ENCODE measurements at places on chromosomes 2 and 18. TPM values are rescaled to one million over a fixed set of nuclear protein-coding genes. Genes with fewer than 3 reads are reported as not detected.

DNA sequence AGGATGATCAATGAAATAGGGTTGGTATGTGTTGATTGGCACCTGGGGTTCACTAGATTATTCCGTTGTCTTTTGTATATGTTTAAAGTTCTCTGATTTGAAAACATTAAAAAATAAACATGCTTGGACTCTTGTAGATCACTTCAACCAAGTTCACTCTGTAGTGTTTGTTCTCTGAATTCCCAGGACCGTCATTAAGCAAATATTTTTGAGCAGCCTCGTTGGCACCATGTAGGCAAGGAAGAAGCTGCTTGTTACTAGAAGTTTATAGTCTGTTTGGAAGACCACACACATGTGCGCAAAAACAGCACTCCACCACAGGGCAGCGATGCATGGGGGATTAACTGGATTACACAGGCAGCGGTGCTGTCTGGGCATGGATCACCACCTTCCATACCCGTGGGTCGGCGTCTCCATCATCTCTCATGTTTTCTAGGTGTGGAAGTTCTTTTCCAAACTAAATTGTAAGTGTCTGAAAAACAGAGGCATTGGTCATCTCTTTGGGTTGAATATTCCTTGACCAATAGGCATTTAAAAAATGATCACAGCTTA is 212.2 kb downstream of the FHOD3 start:
- H3K36me3 ChIP-seq: no peaks in the 10 kb centered on the region
- DNase-seq: no peak
- H3K27me3 ChIP-seq: peaks cover 9% of the 10 kb centered on the region
- H3K4me1 ChIP-seq: no peaks in the 10 kb centered on the region
- H3K4me3 ChIP-seq: no peak overlapping the region

DNA sequence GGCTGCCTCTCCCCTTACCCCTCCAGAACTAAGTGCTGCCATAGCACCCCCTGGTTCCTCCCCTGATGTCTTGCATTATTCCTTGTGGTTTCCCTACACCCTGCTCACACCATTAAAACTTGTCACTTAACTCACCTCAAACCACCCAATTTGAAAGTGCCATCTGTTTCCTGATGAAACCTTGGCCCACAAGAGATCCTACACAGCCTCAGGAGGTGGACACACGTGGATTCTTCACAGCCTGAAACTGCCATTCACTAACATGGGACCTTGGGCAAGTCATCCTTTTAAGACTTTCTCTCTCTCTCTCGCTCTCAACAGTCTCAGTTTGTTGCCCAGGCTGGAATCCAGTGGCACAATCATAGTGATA is 27.5 kb upstream of the FAM124B start:
- no peak overlapping the region for H3K27ac ChIP-seq
- H3K36me3 ChIP-seq: peaks cover 2% of the 10 kb centered on the region
- no peak for DNase-seq
- no peak overlapping the region for H3K4me3 ChIP-seq

OR6B2 gene
- not detected for total RNA-seq

GRCh38 chr2:604385-604784 is 72.8 kb downstream of the TMEM18 start:
- no peaks in the 10 kb centered on the region for H3K4me1 ChIP-seq
- DNase-seq: no peak
- H3K27ac ChIP-seq: no peak overlapping the region
- no peak overlapping the region for H3K4me3 ChIP-seq

GRCh38 chr2:118991554-118991953 is 49.6 kb downstream of the MARCO start:
- peaks cover 4% of the 10 kb centered on the region for H3K27me3 ChIP-seq
- H3K27ac ChIP-seq: no peak overlapping the region
- DNase-seq: no peak
- peaks cover 9% of the 10 kb centered on the region for H3K4me1 ChIP-seq
- H3K4me3 ChIP-seq: no peak overlapping the region

DNA sequence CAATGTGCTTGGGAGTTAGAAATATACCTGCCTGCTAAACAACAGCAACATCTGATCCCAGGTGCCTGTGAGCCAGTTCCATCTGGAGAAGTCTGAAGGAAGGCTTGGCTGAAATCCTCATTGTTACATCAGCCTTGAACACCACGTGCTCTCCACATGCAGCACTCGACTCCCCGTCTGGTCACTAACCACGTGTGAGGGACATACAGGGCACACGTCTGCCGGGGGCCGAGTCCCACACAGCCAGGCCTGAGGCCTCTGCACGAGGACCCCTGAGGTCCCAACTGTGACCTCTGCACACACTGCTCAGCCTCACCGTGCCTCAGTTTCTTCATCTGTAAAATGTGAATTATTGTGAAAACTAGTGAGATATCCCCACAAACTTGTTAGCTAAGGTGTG is 236.5 kb upstream of the SALL3 start:
- peaks cover 8% of the 10 kb centered on the region for H3K27me3 ChIP-seq
- no peaks in the 10 kb centered on the region for H3K36me3 ChIP-seq
- H3K4me1 ChIP-seq: no peaks in the 10 kb centered on the region
- DNase-seq: no peak

CDH20 gene
- total RNA-seq: 0.17 TPM

- peaks cover 50% of the 10 kb centered on the region for H3K4me1 ChIP-seq
- peaks cover 40% of the 10 kb centered on the region for H3K36me3 ChIP-seq
- no peaks in the 10 kb centered on the region for H3K27me3 ChIP-seq
- peak overlapping the region; percentile 95 for H3K27ac ChIP-seq
- H3K4me3 ChIP-seq: peak overlapping the region; percentile 99
Observed at GRCh38 chr2:236538242-236538641, 31.4 kb upstream of the ACKR3 start.

KCNE4 gene
- not detected for total RNA-seq

GPR155 gene
- total RNA-seq: 24.3 TPM

LAMA1 gene
- not detected for total RNA-seq

GRCh38 chr18:3286159-3286558 is 24.2 kb downstream of the MYL12B start:
- no peaks in the 10 kb centered on the region for H3K36me3 ChIP-seq
- DNase-seq: no peak
- no peak overlapping the region for H3K4me3 ChIP-seq
- no peaks in the 10 kb centered on the region for H3K4me1 ChIP-seq

GRCh38 chr2:150653351-150653750 is 165.9 kb upstream of the RND3 start:
- no peak for DNase-seq
- no peak overlapping the region for H3K4me3 ChIP-seq
- no peaks in the 10 kb centered on the region for H3K36me3 ChIP-seq
- no peak overlapping the region for H3K27ac ChIP-seq
- H3K27me3 ChIP-seq: no peaks in the 10 kb centered on the region

GRCh38 chr2:28439763-28440162 is 47.1 kb downstream of the FOSL2 start:
- H3K4me3 ChIP-seq: no peak overlapping the region
- peaks cover 2% of the 10 kb centered on the region for H3K36me3 ChIP-seq
- peaks cover 23% of the 10 kb centered on the region for H3K4me1 ChIP-seq
- DNase-seq: no peak
- no peaks in the 10 kb centered on the region for H3K27me3 ChIP-seq

DNA sequence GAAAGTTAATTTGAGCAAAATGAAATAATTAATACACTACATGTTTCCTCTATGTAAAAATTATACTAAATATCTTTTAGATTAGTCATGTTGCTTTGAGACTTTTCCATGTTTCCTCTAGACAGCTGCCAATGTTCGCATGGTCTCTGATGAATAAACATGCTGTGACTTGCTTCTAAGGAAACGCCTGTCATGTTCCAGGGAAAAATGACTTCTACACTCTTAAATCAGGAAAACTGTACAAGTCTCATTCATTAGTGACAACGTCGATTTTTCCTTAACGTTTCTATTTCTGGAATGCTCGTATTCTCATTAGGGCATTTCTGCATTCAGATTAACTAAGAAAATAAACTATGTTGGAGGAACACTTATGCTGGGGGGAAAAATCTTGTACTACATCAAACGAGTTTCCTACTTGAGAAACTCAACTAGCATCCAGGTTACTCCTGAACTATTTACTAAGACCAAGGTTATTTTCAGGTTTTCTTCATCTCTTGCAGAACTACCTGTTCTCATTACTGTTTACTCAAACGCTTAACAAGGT is 1.6 kb downstream of the COBLL1 start:
- H3K4me3 ChIP-seq: peak overlapping the region; percentile 64
- no peaks in the 10 kb centered on the region for H3K36me3 ChIP-seq
- H3K4me1 ChIP-seq: peaks cover 6% of the 10 kb centered on the region
- no peak overlapping the region for H3K27ac ChIP-seq

MFSD2B gene
- total RNA-seq: not detected

DNA sequence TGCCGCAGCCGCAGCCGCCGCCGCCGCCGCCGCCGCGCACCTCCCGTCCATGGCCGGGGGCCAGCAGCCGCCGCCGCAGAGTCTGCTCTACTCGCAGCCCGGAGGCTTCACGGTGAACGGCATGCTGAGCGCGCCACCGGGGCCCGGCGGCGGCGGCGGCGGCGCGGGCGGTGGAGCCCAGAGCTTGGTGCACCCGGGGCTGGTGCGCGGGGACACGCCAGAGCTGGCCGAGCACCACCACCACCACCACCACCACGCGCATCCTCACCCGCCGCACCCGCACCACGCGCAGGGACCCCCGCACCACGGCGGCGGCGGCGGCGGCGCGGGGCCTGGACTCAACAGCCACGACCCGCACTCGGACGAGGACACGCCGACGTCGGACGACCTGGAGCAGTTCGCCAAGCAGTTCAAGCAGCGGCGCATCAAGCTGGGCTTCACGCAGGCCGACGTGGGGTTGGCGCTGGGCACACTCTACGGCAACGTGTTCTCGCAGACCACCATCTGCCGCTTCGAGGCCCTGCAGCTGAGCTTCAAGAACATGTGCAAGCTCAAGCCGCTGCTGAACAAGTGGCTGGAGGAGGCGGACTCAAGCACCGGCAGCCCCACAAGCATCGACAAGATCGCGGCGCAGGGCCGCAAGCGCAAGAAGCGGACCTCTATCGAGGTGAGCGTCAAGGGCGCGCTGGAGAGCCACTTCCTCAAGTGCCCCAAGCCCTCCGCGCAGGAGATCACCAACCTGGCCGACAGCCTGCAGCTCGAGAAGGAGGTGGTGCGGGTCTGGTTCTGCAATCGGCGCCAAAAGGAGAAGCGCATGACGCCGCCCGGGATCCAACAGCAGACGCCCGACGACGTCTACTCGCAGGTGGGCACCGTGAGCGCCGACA is 2.4 kb downstream of the POU3F3 start:
- H3K4me1 ChIP-seq: peaks cover 25% of the 10 kb centered on the region
- peaks cover 75% of the 10 kb centered on the region for H3K27me3 ChIP-seq
- DNase-seq: peak; percentile 46
- peak overlapping the region; percentile 42 for H3K27ac ChIP-seq

GLB1L gene
- total RNA-seq: 3.3 TPM

DNA sequence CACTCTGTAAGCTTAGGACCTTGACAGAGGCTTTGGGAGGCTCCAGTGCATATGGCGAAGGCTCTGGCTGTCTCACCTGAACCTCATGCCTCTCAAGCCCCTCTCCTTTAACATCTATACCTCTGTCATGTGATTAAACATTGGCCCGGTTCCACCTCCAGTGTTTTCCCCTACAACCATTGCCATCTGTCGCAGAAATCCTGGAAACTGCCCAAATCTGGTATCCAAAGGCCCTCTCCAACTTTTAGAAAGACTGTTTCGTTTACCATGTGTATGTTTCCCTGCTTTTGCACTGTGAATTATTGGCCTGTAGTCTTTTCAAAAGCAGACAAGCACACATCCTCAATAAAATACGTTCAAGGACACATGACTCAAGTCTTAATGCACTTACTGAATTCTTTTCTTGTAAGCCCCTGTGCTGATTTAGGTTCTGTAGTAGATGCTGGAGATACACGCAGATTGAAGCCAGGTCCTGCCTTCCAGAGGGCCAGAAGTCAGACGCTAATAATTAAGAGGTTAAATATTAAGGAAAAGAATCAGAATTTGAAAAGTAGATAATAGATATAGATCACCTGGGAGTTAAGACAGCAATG is 386.4 kb upstream of the SLC14A2 start:
- H3K27me3 ChIP-seq: no peaks in the 10 kb centered on the region
- no peak overlapping the region for H3K27ac ChIP-seq
- H3K4me3 ChIP-seq: no peak overlapping the region
- no peak for DNase-seq
- H3K4me1 ChIP-seq: no peaks in the 10 kb centered on the region
- no peaks in the 10 kb centered on the region for H3K36me3 ChIP-seq

- H3K36me3 ChIP-seq: peaks cover 53% of the 10 kb centered on the region
- peaks cover 2% of the 10 kb centered on the region for H3K4me1 ChIP-seq
- no peak for DNase-seq
- H3K4me3 ChIP-seq: no peak overlapping the region
Observed at GRCh38 chr2:30522421-30522820, 75.4 kb downstream of the LCLAT1 start.

- H3K4me1 ChIP-seq: peaks cover 2% of the 10 kb centered on the region
- H3K27ac ChIP-seq: no peak overlapping the region
- no peak overlapping the region for H3K4me3 ChIP-seq
- no peaks in the 10 kb centered on the region for H3K36me3 ChIP-seq
Observed at GRCh38 chr2:101374821-101375561, 12.3 kb downstream of the CREG2 start.

DNA sequence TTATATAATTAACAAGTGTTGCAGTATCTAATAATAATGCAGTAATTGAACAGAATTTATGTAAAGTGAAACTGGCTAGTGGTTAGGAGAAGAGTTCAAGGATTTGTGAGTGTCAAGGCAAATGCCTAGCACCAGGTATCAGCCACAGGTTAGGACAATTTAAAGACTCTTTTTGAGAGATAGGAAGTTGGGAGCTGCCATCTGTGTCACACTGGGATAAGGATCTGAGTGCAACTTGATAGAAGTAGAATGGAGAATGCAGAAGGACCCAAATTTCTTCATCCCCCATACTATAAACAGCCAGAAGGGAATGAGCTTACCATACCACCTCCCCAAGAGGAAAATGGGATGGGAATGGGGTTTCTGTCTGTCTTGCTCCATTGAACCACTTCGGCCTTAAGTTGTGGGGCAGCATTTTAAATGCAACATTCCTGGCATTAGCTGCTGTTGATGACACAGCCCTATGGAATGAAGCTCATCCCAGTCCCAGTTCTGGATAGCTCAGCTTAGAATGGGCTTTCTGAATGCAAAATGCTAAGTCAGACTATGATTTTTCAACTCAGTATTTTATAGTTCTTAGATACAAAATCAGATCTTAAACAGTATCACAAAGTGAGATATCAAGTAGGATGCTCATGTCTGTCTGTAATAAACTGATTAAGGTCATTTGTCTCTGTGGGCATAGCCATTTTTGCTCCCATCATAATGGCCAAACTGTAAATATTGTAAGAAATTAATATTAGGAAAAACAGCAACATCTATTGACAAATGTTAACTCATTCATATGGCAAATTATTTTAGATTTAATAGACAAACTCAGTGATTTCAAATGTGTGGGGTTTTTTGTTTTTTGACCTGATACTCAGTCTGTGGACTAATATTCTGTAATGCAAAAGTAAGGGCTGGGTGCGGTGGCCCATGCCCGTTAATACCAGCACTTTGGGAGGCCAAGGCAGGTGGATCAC is 44.0 kb downstream of the GPR155 start:
- no peak overlapping the region for H3K27ac ChIP-seq
- DNase-seq: no peak
- peaks cover 13% of the 10 kb centered on the region for H3K36me3 ChIP-seq
- no peaks in the 10 kb centered on the region for H3K27me3 ChIP-seq
- no peak overlapping the region for H3K4me3 ChIP-seq

- DNase-seq: no peak
- H3K4me3 ChIP-seq: no peak overlapping the region
- H3K27me3 ChIP-seq: peaks cover 4% of the 10 kb centered on the region
- H3K4me1 ChIP-seq: no peaks in the 10 kb centered on the region
- H3K36me3 ChIP-seq: no peaks in the 10 kb centered on the region
- H3K27ac ChIP-seq: no peak overlapping the region
Observed at GRCh38 chr2:1915196-1915595, 170.9 kb upstream of the PXDN start.

Data from activated naive CD8-positive, alpha-beta T cell treated with anti-CD3 and anti-CD28 coated beads, Interleukin-2, amount 10 ng/mL, durations not matched to agents 7 days and 5 days (primary cell).